ENCODE measurements at places on chromosomes 16 and 17.
A peak's percentile ranks its signal among the peaks of the same experiment; 100 is the strongest.

DNA sequence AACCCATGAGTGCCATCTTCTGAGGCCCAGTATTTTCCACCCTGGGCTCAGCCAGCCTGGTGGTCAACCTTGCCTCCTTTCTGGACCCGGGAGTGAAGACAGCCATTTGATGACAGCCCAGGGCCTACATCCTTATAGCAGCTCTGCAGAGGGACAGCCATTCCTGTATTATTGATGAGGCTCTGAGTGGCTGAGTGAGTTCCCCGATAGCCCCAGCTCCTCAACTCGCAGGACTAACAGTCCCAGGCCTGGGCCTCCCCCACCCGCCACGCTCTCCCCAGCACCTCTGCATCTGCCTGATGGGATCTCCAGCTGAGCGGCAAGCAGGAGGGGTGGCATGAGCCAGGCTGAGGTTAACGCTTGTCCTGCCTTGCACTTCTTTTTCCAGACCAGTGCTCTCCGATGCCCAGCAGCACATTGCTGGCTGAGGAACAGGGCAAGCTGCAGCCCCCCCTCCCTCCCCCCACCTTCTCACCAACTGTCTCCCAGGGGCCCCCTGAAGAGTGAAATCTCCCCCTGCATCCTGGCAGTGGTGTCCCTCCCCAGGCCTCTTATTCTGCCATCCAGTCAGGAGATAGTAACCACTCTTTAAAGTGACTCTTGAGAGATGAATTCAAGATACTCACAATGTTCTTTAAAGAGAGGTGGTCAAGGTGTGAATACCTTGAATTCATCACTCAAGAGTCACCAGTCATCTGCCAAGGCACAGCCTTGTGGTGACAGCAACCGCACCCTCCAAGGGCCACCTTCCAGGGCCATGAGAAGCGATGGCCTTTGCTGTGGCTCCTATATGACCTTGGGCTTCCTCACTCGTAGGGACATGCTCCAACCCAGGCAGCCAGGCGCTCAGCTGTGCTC is 23.5 kb downstream of the CACNG5 start:
- DNase-seq, result no peak

DNA sequence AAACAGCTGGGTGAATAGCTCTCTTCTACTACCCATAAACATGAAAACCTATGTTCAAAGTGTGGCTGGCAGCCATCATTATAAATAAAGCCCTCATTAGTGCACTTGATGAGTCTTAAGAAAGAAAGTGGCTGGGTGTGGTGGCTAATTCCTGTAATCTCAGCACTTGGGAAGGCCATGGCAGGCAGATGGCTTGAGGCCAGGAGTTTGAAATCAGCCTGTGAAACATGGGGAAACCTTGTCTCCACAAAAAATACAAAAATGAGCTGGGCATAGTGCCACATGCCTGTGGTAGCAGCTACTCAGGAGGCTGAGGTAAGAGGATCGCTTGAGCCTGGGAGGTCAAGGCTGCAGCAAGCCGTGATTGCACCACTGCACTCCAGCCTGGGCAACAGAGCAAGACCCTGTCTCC is 28.3 kb upstream of the APPBP2 start:
- DNase-seq, result peak; percentile 98

GRCh38 chr17:82553210-82553930 is 33.8 kb downstream of the FOXK2 start:
- no peak for DNase-seq

GRCh38 chr17:74875155-74875976 is 2.6 kb upstream of the FDXR start:
- no peak for DNase-seq

GRCh38 chr17:53971361-53971760 is 148.6 kb downstream of the KIF2B start:
- no peak for DNase-seq

DNA sequence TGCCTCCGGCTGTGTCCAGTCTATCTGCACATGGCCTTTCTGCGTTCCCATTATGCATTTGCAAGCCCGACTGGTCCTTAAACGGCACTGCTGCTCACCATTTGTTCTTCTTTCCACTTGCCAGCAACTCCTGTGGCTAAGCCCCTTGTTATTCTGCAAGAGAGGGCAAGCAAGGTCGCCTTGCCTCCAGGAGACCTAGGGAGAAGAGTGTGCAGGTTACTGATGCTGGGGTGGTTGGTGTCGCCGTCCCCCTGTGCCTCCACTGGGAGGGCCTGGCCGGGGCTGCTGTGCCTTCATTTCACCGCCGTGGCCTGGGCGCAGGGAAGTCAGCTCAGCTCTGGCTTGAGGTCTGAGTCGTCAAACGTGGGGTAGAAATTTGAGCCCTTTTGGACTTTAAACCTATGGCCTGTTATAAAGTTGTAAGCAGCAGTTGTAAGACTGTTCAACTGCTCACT is 12.7 kb downstream of the SLC6A4 start:
- no peak for DNase-seq

DNA sequence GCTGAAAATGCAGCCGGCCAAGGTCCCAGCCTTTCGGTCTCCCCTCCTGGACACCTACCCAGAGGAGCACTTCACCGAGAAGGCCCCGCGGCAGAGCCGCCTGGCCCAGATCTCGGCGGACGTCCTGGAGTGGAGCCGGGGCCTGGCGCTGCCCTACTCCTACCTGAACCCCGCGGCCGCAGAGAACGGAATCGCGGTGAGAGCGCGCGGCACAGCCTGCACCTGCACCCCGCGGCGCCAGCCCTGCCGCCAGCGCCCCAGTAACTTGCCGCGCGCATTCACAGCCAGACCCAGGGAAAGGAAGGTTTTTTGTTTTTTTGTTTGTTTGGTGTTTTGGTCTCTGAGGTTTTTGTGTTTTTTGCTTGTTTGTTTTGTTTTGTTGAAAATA is 15.2 kb downstream of the ALOX12B start:
- DNase-seq, result no peak

- no peak for DNase-seq
These were observed 560.6 kb downstream of the CDH13 start for GRCh38 chr16:83187405-83187804.

- DNase-seq, result no peak
These were observed 367.6 kb upstream of the ERCC4 start for GRCh38 chr16:13552062-13552959.

- DNase-seq, result no peak
These were observed 5.3 kb downstream of the DOC2A start for GRCh38 chr16:30005341-30006094.

DNA sequence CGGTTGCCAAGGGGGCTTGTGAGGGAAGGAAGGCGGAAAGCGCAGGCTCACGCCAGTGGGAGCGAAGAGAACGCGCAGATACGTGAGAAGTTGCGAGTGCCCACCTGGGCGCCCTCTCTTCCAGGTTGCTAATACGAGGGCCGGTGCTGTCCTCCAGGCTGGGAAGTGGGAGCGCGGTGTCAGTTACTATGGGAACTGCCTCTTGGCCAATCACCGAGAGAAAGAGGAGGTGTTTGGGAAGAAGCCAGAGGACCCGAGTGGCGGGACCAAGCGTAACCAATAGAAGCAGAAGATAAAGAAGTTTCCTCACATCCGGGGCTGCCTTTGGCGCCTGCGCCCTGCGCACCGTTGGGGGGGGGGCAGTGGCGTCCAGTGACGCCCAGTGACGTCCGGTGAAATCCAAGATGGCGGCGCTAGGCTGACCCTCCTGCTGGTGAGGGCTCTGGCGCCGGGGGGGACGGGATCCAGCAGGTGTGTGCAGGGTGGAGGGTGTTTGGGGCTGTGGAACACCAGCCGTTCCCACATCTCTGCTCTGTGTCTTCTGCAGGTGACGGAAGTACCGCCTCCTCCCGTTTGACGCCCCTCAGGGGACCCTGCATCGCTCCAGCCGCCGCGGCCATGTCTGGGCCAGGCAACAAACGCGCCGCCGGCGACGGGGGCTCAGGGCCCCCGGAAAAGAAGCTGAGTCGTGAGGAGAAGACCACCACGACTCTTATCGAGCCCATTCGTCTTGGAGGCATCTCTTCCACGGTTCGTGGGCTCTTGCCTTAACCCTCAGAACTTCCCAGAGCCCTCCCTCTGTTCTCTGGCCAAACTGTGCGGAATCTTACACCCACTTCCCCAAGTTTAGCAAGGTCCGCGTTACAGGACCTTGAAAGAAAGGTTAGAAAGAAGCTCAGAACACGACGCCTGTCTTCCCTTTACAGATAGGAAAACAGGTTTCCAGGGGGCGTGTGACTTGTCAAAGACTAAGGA is at the start of the genes CFAP119 and RNF40:
TSS of gene CFAP119 (minus strand) at position 135 of the 975 bp plus-strand sequence. CDS start 314 bp downstream, outside the sequence.
TSS of gene RNF40 (plus strand) at position 395 of the 975 bp plus-strand sequence. CDS start at position 619, 224 bp downstream.
- peak; percentile 94 for DNase-seq

GRCh38 chr16:85860413-85861094 is 38.4 kb upstream of the IRF8 start:
- no peak for DNase-seq

DNA sequence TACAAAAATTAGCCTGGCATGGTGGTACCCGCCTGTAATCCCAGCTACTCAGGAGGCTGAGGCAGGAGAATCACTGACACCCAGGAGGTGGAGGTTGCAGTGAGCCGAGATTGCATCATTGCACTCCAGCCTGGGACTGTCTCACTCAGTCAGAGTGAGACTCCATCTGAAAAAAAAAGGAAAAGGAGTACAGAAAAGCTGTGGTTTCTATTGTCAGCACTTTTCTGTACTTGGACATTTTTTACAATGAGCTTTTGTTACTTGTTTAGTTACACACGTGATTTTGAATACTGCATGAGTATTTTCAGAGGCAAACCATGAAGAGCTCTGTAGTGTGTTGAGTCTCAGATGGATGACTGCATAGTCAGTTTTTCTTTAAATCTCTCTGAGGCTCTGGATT is 26.3 kb downstream of the ZC3H18 start:
- no peak for DNase-seq

DNA sequence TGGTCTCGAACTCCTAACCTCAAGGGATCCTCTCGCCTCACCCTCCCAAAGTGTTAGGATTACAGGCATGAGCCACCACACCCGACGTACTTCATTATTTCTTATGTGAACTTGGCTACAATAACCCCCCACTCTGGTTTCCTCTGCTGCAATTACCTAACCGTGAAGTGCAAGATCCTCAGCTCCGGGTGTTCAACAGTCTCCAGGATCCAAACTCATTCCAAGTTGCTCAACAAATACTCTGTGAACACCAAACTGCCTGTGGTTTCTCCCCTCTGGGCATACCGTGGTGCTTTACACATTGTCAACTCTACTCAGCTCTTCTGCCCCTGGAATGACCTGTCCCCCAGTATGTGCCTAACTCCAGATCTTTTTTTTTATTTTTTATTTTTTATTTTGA is 6.8 kb upstream of the SULT1A1 start:
- no peak for DNase-seq

DNA sequence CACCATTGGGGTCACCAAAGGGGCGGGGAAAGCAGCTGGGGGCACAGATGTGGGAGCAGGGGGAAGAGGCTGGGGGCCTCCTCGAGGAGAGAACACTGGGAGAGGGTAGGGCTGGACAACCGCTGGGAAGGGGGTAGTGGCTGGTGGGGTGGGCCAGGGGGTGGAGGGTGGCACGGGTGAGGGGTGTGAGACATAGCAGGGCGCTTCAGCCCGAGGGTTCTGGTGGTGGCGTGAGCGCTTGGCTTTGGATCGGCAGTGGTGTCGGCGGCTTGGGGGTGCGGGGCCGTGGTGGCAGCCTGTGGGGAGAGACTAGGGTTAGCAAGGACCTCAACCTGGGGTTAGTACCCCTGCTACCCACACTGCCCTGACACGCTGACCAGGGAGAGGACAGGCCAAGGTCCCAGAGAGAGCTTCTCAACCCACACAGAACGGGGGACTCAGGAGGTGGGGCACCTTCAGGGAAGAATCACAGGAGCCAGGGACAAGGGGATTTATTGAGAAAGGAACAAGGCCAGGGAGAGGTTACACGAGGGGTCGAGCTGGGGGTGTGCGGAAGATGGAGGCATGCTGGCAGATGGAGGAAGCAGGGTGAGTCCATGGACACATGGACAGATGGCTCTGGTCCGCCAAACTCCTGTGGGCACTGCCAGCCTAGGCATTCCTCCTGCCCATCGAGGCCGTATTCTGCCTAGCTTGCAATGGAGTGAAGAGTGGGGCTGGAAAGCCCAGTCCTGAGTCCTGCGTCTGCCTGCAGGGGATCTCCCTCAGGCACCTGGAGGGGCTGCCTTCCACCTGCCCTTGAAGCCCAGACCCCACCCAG is 8.4 kb downstream of the PER1 start:
- no peak for DNase-seq

GRCh38 chr17:8746501-8747236 is 2.0 kb upstream of the CCDC42 start:
- no peak for DNase-seq

DNA sequence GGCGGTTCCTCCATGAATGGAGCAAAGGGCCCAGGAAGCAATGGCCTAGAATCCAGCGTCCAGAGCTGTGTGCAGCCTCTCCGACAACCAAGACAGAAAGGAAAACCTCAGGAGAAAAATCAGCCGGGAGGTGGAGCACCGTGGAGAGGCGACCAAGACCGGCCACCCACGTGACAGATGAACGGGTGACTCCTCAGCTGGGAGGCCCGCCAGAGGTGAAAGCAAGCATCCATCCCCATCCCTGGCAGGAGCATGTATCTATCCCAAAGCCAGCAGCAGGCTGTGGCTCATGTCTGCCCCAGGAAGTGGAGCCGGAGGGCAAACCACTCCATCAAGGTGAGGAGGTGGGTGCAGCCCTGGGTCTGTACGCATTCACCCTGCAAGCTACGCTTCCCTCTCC is 52.1 kb downstream of the FOXL1 start:
- DNase-seq, result no peak

DNA sequence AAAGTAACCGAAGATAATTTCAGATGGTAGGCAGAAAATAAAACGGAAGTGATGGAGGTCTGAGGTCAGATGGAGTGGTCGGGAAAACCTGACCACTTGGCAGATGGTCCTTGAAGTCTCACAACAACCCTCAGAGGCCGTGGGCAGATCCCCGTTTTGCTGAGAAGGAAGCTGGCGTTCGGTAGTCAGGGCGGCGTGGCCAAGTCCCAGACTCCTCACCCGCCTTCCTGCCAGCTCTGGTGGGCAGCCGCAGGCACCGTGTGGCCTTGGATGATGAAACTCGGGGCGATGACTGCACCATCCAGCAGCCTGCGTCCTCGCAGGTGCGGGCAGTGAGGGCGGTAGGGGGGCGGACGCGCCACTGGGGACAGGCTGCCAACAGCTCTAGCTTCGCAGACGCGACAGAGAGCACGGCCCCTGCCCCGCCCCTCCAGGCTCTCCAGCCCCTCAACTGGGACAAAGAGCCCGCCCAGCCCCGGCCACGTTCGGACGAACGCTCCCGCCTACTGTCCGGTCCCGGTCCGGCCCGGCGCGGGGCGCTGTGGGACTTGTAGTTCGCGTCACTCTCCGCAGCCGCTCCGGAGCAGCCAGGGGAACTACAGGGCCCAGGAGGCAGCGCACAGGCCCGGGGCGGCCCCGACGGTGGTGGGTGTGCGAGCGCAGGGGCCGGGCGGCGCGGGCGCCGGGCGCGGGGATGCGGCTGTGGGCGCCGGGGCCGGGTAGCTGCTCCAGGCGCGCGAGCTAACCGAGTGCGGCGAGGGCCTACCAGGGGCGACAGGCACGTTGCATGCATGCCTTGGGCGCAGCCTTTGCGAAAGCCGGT is at the start of gene GPT2:
TSS of gene GPT2 (plus strand) at position 673 of the 823 bp plus-strand sequence. CDS start 354 bp downstream, outside the sequence.
- peak; percentile 81 for DNase-seq

DNA sequence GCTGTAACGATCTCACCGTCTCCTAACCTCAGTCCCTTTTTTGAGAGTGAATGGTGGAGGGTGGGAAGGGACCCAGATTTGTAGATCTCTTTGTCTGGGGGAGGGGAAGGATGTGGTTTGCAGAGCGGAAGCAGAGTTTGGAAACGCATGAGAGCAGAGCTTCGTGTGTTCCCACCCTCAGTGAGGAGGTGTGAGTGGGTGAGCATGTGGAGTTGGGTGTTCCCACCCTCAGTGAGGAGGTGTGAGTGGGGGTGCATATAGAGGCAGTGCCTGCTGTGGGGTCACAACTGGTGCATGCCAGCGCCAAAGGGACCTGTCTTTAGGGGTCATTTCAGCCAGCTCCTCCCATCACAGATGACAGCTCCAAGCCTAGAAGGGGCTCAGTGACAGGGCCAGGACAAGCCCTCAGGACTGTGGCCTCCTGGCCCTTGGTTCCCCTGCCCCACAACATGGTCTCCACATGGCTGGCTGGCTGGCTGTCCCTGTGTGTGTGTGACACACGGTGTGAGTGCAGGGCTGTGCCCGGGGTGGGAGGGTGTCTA is 1.8 kb upstream of the CISD3 start:
- no peak for DNase-seq

All from retinal pigment epithelial cell (primary cell).